ENCODE measurements at places on chromosomes 3 and 15.

DNA sequence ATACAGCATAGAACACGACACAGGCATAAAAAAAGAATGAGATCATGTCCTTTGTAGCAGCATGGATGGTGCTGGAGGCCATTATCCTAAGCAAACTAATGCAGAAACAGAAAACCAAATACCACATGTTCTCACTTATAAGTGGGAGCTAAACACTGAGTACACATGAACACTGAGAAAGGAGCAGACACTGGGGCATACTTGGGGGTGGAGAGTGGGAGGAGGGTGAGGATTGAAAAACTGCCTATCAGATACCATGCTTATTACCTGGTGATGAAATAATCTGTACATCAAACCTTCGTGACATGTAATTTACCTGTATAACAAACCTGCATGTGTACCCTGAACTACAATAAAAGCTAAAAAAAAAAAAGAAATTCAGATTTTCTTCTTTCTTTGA is 100.4 kb downstream of the PPM1L start:
- no peak for DNase-seq

- no peak for DNase-seq
Observed at GRCh38 chr15:27448986-27449385, 478.0 kb downstream of the GABRG3 start.

DNA sequence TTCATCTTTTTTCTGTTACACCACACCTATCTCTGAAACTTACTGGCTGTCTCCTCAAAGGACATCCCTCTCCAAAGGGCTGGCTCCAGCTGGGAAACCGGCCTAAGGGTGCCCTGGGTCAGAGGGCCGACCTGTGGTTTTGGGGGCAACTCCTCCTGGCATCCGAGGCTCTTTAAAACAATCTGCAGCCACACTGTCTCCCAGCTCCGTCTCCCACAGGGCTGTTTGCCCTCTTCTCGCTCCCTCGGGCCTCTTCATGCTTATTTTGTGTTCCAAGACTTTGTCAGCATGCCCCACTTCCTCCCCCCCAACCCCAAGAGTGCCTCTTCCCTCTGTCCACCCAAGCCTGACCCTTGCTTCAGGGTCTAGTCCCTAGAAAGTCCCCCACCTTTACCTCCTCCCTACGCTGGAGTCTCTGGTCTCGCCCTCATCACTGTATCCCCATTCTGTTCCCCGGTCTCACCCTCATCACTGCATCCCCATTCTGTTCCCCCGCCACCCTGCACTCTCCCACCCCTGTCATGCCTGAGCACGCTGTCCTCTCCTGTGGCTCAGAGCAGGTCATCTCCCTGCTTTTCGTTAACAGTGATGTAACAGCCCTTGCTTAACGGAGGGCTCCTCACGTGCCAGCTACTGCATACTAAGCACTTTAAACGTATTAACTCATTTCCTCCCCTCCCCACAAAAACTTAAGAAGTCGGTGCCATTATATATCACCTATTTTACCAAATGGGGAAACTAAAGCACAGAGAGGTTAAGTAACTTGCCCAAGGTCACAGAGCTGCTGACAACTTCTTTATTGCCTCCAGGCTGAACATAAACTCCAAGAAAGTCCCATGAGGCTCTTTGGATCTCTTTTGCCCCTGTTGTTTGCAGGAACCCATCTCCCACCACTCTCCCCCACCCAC is 1.1 kb upstream of the CSK start:
- DNase-seq = peak; percentile 55

GRCh38 chr3:52498137-52499054 is 3.3 kb downstream of the STAB1 start:
- DNase-seq = no peak

DNA sequence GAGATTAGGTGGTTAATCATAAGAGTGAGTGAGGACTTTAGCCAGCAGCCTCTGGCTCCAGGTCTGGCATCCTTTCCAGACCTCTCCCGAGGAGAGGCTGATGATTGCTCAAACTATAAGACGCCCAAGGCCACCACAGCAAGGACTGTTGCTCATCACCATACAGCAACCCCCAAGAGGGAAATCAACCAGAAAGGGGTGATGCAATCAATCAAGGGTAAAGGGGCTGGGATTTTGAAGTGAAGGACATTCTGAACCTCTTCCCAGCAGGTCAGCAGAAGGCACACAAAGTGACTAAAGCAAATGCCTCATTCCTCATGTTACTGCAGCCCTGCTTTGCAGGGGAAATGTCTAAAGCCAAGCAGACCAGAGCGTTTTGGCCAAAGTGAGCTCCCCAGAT is 247.3 kb upstream of the IGF1R start:
- no peak for DNase-seq

DNA sequence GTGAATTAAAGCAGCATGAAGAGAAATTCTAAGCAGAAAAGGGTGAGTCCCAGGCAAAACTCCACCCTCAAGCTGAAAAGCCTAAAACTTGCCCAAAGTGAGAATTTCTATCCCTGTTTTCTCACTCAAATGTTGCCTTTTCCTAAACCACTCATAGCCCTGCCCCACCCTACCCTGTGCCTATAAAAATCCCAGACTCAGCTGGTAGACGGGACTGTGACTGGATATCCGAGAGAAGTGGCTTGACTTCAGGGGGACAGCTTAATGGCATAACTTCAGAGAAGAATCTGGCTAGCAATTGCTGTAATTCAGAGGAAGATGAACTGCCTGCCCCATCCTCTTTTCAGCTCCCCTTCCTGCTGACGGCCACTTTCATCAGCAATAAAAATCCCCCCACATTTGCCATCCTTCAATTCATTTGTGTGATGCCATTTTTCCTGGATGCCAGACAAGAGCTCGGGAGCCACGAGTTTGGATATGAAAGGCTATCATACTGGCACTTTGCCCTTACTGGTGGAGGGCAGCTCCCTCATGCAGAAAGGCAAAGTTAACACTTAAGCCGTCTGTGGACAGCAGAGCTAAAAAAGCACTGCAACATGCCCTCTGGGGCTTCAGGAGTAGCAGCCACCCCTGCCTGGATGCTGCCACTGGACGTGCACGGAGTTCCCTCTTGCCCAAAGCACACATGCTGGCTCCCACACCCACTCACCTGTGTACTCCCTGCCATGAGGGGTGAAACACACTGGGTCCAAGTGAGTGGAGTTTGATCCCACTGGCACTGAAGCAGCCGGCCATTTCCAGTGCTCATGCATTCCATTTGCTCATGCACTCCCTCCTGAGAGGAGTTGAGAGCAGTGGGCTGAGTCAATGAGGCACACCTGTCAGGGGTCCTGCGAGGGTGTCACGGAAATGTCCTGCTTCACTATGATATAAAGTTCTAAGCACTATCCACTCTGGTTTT is 670.6 kb downstream of the PLOD2 start:
- no peak for DNase-seq

- DNase-seq = no peak
Observed at GRCh38 chr15:58549013-58549784, 117.4 kb downstream of the LIPC start.

- DNase-seq = no peak
Observed at GRCh38 chr3:119619094-119619493, 21.4 kb downstream of the PLA1A start.

- no peak for DNase-seq
Observed at GRCh38 chr3:487614-488013, 291.1 kb downstream of the CHL1 start.

GRCh38 chr3:3443482-3443881 is 264.0 kb upstream of the CRBN start:
- DNase-seq = no peak

- DNase-seq = no peak
Observed at GRCh38 chr3:60246361-60246760, 1004.9 kb downstream of the FHIT start.

DNA sequence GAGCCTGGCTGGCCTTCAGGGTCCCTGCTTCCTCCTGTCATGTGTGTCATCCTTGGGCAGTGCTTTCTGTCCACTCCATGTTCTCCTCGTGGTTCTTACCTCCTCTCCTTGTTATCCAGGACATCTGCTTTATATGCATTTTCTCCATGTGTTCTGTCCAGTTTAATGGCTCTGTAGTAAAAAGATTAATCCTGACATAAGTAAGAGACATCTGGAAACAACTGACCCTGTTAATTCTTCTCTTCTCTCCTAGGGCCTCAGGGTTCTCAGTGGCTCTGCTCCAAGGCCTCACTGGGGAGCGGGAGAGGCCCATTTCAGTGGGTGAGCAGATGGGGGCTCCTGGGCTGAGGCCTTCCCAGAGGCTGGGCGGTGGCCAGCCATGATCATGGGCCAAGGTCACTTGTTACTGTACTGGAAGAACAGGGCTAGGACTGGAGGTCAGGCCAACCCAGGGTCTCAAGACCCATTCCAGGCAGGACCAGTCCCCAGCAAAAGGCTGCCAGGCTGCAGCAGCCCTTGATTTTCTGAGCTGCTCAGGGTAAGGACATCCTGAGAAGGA is 20.2 kb upstream of the CDCP1 start:
- no peak for DNase-seq

DNA sequence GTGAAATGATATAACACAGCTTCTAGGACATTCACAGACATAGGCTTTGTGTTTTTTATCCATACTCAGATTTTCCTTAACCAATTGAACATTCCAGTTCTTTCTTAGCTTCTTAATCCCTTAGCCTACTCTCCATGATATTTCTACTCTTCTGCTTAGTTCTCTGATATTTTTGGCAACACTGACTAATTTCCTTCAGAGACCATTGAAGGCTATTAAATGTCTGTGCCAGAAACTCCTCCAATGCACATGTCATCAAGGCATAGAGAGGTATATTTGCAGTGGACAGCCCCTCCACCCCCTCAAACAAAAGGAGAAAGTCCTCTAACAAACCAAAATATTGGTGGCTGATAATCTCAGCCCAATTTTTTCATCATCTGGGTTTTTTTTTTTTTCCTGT is 105.9 kb upstream of the TSC22D2 start:
- DNase-seq = no peak

- no peak for DNase-seq
Observed at GRCh38 chr3:7074217-7074616, 213.3 kb downstream of the GRM7 start.

DNA sequence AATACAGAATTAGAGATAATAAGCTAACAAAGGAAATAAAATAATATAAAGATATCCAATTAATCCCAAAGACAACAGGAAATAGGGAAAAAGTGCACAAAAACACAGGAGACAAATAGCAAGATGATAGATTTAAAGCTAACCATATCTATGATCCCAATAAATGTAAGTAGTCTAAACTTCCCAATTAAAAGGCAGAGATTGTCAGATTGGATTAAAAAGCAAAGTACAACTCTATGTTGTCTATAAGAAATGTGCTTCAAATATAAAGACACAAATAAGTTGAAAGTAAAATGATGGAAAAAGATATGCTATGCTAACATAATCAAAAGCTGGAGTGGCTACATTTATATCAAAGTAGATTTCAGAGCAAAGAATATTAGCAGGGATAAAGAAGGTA is 133.1 kb upstream of the ATP2B2 start:
- no peak for DNase-seq

DNA sequence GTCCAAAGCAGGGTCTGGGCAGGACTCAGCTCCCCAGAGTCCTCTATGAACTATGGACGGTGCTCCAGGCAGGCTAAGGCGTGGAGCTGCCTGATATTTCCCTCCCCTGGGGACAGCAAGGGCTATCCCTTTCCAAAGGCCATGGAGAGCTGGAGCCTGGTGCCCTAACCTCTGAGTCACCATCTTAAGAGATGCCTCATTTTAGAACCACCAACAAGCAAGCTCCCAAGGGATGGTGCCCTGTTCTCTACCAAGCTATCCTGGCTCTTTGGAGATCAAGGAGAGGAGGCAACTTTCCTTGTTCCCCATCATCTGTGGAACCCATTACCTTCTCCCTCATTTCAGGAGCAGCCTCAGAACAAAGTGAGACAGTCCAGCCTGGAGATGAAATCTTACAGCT is 15.7 kb downstream of the STARD5 start:
- no peak for DNase-seq

GRCh38 chr3:68172039-68172438 is 517.6 kb upstream of the SUCLG2 start:
- no peak for DNase-seq

GRCh38 chr3:161420746-161421145 is 49.4 kb upstream of the SPTSSB start:
- no peak for DNase-seq

- no peak for DNase-seq
Observed at GRCh38 chr15:69511015-69511414, 58.4 kb downstream of the RPLP1 start.

DNA sequence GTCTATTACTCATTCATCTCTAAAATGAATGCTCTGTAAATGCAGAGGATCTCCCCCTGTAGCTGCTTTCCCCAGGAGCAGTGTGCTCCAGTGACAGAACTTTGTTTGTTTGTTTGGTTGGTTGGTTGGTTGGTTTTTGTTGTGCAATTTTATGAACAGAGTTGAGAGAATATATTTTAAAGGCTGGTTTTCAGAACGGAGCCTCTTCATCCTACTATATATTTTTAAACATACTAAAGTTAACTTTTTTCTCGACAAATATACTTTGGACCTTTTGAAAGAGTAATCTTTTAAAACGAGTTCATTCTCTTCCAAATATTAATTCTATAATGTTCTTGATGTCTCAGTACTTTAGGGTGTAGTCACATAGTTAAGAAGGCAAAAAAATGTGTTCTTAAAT is 20.2 kb downstream of the RYR3 start:
- no peak for DNase-seq

DNA sequence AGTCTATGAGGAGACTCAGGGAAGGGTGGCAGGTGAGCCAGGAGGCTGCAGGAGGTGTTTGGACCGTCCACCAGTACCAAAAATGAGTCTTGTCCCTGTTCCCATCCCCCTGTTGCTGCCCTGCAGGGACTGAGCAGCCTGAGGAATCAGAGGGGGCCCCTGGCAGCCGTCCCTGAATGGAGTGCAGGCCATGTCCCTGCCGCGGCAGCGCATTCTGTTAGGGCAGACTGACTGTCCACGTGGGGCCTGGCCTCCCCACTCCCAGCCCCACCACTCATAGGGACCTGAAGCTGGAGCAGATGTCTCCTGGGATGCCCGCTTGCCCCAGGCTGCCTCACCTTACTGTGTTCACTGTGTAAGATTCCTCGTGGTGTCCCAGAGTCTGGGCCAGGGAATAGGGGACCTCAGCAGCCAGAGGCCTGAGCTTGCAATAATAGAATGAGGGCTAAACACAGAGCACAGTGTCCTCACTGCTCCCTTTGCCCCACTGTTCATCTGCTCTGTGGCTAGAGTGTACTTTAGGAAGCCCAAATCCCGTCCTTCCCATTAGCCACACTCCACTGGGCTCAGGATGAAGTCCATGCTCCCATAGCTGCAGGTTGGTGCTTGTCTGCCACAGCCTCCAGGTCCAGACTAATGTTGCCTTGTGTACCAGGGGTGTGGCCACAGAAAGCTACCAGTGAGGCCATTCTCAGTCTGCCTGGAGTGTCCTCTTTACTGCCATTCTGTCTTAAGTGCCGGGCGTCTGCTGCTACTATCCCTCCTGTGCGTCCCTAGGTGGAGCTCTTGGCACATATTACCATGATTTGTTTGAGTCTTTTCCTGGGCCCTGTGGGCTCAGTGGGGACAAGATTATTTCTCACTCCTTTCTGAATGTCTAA is 63.2 kb downstream of the HCN4 start:
- DNase-seq = no peak

GRCh38 chr3:51373658-51374421 is 11.3 kb upstream of the MANF start:
- DNase-seq = no peak

DNA sequence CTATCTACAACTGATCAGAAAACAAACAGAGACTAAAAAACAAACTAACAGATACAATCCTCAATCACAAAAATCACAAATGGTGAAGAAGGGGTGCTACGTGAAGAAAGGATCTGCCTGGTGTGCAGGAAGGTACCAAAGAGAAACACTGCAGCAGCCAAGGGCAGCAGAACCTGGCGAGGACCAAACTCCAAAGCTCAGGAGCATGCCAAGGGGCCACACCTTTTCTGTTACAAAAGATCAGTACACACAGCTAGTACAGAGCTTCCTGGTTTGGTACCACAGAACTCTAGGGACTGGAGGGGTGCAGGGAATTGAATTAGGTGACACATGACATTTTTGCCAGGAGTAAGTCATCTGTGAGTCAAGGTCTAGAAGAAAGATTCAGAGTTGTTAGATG is 107.4 kb upstream of the GRM7 start:
- DNase-seq = no peak
